ENCODE measurements at places on chromosomes 5 and 9. TPM values are rescaled to one million over a fixed set of nuclear protein-coding genes. Genes with fewer than 3 reads are reported as not detected.

The FOXD1 gene
- polyA plus RNA-seq, result not detected

The HMCN2 gene
- not detected for polyA plus RNA-seq

The HSPB3 gene
- not detected for polyA plus RNA-seq

The RRAGA gene
- polyA plus RNA-seq, result 87.6 TPM

The KCNV2 gene
- not detected for polyA plus RNA-seq

The QRFP gene
- not detected for polyA plus RNA-seq

The IRX2 gene
- not detected for polyA plus RNA-seq

The DTWD2 gene
- 4.2 TPM for polyA plus RNA-seq

The DND1 gene
- polyA plus RNA-seq, result not detected

The HAPLN1 gene
- polyA plus RNA-seq, result not detected

The BTNL8 gene
- not detected for polyA plus RNA-seq

The NR2F1 gene
- polyA plus RNA-seq, result not detected

The C5orf58 gene
- polyA plus RNA-seq, result 0.99 TPM

The PCDHA10 gene
- not detected for polyA plus RNA-seq

The OGN gene
- 0.18 TPM for polyA plus RNA-seq

The SPATA31A3 gene
- polyA plus RNA-seq, result not detected

The RASGRF2 gene
- 13.4 TPM for polyA plus RNA-seq

The TRPM6 gene
- polyA plus RNA-seq, result not detected

The SPATA31C1 gene
- not detected for polyA plus RNA-seq

The PLAC8L1 gene
- polyA plus RNA-seq, result not detected

The ARL14EPL gene
- polyA plus RNA-seq, result not detected

The PCDHB5 gene
- polyA plus RNA-seq, result not detected

The PRR16 gene
- polyA plus RNA-seq, result not detected

The DNM1 gene
- 0.18 TPM for polyA plus RNA-seq

The SLC12A2 gene
- polyA plus RNA-seq, result 7.1 TPM

The RNF224 gene
- not detected for polyA plus RNA-seq

The PCDHB3 gene
- polyA plus RNA-seq, result not detected

The NR2F1-AS1 gene
- not detected for polyA plus RNA-seq

The SPOCK1 gene
- not detected for polyA plus RNA-seq

The FCN2 gene
- polyA plus RNA-seq, result not detected

The CATSPER3 gene
- 0.36 TPM for polyA plus RNA-seq

The CAMK4 gene
- 84.5 TPM for polyA plus RNA-seq

The TCF7 gene
- 344 TPM for polyA plus RNA-seq

The OLFM1 gene
- polyA plus RNA-seq, result not detected

The PCDHA5 gene
- polyA plus RNA-seq, result not detected

The NMUR2 gene
- polyA plus RNA-seq, result not detected

The ALAD gene
- 22.1 TPM for polyA plus RNA-seq

The PDGFRB gene
- polyA plus RNA-seq, result 0.81 TPM

The FOXD4L3 gene
- polyA plus RNA-seq, result not detected

The TRIM36 gene
- polyA plus RNA-seq, result not detected

The SLCO6A1 gene
- not detected for polyA plus RNA-seq

The TAF11L5 gene
- polyA plus RNA-seq, result not detected

The EMB gene
- polyA plus RNA-seq, result 220 TPM

The HAVCR2 gene
- 7.5 TPM for polyA plus RNA-seq

The PCBD2 gene
- polyA plus RNA-seq, result 9.6 TPM

The NR4A3 gene
- 0.60 TPM for polyA plus RNA-seq

The IL3 gene
- polyA plus RNA-seq, result not detected

The PCDHB6 gene
- not detected for polyA plus RNA-seq

The UBAC1 gene
- polyA plus RNA-seq, result 27.1 TPM

The ACTBL2 gene
- polyA plus RNA-seq, result not detected

The AQP7 gene
- not detected for polyA plus RNA-seq

The RNF183 gene
- not detected for polyA plus RNA-seq

The RMI1 gene
- polyA plus RNA-seq, result 5.9 TPM

The ZNF608 gene
- polyA plus RNA-seq, result not detected

The CNTNAP3 gene
- not detected for polyA plus RNA-seq
